ENCODE measurements at places on chromosomes 5 and 9.

DNA sequence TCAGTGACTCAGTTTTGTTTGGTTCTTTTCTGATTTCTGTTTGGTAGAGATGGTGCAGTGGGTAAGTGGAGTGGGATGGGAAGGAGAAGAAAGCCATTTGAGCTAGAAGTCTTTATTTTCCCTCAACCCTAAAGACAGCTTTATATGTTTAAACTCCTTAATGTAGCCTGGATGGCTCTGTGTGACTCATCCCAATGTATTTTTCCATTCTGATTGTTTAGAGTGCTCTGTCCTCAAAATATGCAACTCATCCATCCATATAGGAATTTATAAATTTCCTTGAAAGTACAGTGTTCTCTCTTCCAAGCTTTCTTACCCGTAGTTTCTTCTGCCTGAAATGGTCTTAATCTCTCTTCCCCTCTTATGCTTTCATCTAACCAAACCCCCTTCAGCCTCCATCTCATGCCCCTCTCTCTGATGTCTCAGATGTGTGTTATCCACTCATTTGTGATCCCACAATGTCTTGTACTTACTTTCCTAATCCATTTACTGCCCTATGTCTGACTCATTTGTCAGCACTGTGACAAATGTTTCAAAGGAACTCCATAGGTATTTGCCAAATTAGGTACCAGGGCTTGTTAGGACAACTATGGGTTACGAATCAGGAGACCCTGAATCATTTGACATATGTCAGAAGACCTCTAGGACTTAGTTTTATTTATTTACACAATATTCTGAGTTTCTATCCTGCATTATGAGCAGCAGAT is 217.5 kb upstream of the SGCD start:
- no peak for DNase-seq

DNA sequence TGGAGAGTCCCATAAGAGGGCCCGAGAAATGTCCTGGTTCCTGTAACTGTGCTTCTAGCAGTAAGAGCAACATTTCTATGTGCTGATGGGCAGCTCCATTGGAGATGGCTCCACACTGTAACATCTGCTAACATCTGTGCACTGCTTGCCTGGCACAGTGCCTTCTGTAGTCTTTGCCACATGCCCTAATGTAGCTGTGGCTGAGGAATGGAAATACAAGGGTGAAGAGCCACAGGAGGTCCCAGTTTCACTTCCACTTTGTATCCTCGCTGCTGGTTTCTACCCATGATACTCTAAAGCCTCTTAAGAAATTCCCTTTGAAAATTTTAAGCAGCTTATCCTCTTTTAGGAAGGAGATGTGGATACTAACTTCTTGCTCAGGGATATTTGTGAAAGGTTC is 97.4 kb downstream of the HOMER1 start:
- no peak for DNase-seq

DNA sequence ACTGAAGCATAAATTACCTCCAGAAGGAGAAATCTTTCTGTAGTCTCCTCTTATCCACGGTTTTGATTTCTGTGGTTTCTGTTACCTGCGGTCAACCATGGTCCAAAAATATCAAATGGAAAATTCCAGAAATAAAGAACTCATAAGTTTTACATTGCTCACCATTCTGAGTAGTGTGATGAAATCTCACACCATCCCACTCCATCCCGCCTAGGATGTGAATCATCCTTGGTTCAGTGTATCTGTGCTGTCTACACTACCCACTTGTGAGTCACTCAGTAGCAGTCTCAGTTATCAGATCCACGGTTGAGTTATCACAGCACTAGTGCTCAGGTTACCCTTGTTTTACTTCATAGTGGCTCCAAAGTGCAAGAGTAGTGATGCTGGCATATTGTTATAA is 371.2 kb downstream of the NFIB start:
- peak; percentile 77 for DNase-seq

DNA sequence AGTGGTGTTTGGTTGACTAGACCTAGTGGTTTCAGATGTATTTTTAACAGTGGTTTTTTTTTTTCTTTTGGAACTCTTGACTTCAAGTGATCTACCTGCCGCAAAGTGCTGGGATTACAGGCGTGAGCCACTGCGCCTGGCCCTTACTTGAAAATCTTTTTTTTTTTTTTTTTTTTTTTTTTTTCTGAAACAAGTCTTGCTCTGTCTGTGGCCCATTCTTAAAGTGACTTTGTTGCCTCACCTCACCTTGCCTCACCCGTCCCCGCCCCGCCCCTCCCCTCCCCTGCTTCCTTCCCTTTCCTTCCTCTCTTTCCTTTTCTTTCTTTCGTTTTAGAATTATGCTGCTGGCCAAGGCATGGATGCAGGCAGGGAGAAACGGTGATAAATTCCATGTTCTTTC is 26.0 kb downstream of the GPBP1 start:
- no peak for DNase-seq

DNA sequence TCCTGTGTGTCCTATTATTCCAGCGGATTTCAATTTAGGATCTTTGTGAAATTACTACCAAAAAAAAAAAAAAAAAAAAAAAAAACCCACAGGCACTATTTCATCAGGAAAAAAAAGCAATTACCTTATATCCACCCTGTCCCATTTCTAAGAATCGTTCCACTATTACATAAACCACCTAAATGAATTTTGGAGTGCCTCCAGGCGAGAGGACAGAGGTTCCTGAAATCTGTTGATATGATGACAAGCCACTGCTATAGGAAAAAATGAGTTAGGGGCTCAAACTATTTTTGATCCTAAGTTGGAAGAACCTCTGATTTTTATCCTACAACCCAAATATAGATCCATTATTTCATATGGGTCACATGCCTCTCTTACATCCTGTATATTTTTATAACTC is 177.9 kb downstream of the GNAQ start:
- DNase-seq: no peak

- no peak for DNase-seq
Observed at GRCh38 chr5:1524481-1524798, 680 bp upstream of the LPCAT1 start.

DNA sequence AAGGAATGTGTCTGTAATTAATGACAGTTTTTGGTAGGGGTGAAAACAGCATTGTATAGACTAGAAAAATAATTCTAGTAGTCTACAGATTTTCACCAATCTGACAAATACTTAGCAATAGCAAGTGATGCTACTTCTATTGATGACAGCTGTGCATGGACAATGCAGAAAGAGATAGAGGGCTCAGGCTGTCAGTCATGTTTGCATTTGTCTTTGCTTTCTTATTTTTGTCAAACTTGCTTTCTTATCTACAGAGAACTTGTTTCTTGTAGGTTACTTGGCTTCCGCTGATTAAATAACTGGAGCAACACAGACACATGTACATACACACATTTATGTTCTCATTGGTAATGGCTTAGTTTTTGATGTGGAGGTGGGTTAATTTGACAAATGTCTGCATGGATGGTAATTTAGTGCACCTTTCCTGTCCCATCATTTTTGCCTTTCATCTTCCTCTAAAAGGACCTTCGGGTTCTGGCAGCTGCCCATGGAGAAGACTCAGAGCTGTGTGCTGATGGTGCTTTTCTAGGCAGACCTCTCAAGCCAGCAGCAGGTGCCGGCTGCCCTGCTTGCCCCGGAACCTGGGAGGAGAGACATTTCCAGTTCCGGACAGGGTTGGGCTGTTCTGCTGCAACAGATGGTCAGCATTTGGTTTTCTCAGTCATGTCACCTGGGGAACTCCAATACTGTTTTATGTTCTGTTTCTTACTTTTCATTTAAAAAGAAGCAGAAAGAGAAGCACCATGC is 28.8 kb downstream of the CAMK4 start:
- no peak for DNase-seq

GRCh38 chr9:104775574-104775936 is 11.6 kb downstream of the NIPSNAP3B start:
- no peak for DNase-seq

GRCh38 chr9:137311171-137311985 is 9.3 kb upstream of the NRARP start:
- no peak for DNase-seq

GRCh38 chr9:29668732-29669131 is 2095.5 kb upstream of the C9orf72 start:
- no peak for DNase-seq

GRCh38 chr5:4386152-4386551 is 754.0 kb upstream of the ADAMTS16 start:
- DNase-seq: no peak

GRCh38 chr5:7991125-7991821 is 122.3 kb downstream of the MTRR start:
- DNase-seq: no peak

DNA sequence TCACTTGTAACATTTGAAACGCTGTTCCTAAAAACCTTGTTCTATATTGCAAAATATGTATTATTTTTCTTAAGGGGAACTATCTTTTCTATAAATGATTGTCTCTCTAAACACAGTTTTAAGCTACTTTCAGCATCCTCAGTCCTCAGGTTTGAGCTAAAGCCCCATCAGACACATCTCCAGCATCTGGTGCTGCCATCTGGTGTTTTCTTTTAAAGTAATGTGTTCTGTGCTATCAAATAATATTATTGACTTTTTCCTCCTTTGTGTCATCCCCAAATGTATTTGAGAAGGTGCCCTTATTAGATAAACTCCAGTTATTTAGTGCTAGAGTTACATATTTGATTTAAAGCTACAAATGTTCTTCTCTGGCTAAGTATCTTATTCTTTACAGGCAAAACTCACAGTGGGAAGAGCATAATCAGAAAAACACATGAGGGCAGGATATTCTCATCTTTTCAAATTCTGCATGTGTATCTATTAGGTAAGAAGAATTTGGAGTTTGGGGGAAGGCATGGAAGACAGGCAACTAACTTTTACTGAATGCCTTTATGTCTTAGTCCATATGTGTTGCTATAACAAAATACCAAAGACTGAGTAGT is 27.5 kb downstream of the ZNF474 start:
- DNase-seq: no peak

DNA sequence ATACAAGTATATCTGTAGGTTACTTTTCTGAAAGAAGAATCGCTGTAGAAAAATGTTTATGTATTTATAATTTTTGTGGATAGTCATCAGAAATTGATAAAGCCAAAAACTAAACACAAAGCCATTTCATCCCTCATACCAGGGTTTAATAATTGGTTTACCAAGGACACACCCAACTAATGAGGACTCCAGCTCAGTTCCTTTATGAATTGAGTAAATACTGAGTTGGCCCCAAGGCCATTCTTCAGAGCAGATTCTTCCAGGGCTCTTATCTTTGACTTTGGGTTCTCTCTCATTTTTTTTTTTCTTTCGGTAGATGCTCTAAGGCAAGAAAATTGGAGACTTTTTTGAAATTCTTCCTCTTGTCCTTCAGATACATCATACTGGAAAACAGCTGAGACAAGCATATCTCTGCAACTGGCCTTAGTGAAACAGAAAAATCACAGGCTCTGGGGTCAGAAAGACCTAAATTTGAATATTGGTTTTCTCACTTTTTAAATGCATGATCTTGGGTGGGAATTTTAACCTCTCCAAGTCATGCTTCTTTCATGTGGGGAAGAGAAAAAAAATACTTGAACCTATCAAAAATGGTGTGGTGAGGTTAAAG is 401.8 kb downstream of the ARHGEF28 start:
- no peak for DNase-seq

GRCh38 chr9:125732562-125732961 is 14.6 kb upstream of the PBX3 start:
- no peak for DNase-seq

- DNase-seq: no peak
Observed at GRCh38 chr9:6632516-6633183, 12.9 kb downstream of the GLDC start.

GRCh38 chr9:84671586-84672521 is 2.3 kb downstream of the NTRK2 start:
- no peak for DNase-seq

GRCh38 chr5:144333336-144333920 is 162.8 kb downstream of the KCTD16 start:
- no peak for DNase-seq

DNA sequence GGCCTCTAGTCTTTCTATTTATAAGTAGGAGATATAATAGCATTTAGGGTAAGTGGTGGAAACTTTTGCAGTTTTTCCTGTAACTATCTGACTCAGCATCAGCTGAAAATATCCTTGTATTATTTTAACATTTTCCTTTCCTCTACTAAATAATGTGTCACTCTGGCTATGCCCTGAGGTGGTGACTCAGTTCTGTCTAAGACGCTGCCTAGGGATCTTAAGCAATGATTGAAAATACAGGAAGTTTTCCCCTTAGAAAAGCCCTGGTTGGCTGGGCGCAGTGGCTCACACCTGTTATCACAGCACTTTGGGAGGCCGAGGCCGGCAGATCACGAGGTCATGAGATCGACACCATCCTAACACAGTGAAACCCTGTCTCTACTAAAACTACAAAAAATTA is 9.3 kb upstream of the EDIL3 start:
- DNase-seq: no peak

- no peak for DNase-seq
Observed at GRCh38 chr9:122060481-122060880, 32.6 kb downstream of the TTLL11 start.

DNA sequence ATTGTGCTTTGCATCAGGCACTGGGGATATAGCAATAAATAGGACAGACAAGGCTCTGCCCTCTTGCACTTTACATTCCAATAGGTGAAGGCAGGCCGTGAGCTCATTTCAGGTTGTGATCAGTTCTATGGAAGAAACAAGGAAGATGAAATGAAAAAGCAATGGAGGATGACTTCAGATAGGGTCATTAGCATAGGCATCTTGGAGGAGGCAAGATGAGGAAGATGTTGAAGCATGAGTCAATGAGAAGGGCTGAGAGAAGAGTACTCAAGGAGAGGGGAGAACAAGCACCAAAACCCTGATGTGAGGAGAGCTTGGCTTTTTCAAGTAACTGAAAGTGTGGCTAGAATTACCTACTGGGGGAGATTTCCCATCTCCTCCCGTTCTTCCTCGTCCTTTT is 5.0 kb upstream of the SPARC start:
- no peak for DNase-seq

- DNase-seq: no peak
Observed at GRCh38 chr5:133499895-133500294, 112.4 kb downstream of the FSTL4 start.

DNA sequence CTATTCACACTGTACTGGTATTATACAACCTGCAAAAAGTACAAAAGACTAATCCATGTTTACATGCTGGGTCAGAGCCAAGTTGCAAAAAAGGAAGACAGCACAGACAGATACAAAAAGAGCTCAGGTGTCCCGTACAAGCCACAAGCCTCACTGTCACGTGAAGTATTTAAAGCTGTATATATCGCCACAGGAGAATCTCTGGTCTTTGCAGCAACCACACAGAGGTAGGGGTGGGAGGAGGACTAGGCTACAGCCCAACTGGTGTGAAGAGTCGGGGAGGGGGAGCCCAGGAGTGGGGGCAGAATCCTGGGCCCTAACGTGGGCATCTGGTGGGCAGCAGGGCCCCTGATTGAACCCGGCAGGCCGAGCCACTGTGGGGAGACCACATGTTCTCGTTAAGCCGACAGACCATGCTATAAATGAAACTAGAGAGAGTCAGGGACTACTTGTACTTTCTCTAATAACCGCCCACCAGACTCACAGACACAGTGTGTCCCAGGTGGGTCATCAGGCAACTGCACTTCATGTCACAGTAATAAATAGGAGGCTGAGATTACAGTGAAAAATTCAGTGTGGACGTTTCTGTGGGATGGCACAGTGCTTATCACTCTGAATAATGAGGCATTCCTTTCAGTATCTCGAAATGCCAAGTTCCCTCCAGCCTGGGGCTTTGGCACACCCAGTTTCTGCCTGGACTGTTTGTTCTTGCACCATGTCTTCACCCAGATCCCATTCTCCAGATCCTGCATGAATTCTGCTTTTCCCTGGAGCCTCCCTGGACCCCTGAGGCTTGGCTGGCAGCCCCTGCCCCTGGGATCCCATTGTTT is 79.3 kb upstream of the SH3PXD2B start:
- no peak for DNase-seq

- DNase-seq: peak; percentile 31
Observed at GRCh38 chr5:32866138-32866537, 155.0 kb downstream of the NPR3 start.

- DNase-seq: no peak
Observed at GRCh38 chr9:27368316-27368985, 71.5 kb upstream of the EQTN start.
